ENCODE measurements at places on chromosomes 4 and X.

DNA sequence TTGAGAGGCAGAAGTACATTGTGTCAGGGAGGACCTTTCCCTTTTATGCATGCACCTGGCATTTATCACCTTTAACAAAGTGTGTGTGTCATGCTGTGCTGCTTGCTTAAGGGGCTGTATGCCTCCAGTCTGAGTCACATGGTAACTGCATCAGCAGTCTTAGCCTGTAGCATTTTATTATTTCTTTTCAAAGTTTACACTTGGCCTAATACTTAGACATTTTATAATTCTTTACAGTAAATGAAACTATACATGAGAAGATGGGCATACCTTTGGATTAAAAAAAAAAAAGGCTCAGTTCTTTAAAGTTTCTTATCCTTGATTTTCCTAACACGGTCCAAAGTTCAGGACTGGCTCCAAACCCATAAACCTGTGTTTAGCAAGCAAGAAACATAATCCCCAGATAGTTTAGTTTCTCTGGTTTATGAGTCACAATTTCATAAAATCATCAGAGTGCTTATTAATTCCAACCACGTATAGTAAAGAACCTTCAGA lies 14.6 kb downstream of the NPNT start:
- DNase-seq = no peak

DNA sequence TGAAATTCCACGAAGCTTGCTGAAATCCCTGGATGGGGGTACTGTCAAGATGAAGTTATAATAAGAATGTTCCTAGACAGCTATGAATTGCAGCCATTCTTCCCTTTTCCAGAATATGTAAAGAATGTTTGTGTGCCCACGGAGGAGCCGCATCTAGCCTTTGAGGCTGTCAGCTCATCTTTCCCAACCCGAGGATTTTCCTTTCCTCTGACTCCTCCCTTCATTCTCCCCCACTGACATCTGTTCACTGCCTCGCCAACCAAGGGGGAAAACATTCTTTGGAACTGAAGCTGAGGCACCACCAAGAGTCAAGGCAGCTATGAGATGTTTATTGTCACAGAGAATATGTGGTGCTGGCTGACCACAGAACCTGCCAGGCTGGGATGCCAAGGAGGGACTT lies 8.8 kb downstream of the NHSL2 start:
- DNase-seq = no peak

- DNase-seq = no peak
Observed at GRCh38 chr4:184747034-184747830, 13.3 kb upstream of the CENPU start.

GRCh38 chr4:72591547-72592454 lies 22.8 kb upstream of the ADAMTS3 start:
- no peak for DNase-seq

DNA sequence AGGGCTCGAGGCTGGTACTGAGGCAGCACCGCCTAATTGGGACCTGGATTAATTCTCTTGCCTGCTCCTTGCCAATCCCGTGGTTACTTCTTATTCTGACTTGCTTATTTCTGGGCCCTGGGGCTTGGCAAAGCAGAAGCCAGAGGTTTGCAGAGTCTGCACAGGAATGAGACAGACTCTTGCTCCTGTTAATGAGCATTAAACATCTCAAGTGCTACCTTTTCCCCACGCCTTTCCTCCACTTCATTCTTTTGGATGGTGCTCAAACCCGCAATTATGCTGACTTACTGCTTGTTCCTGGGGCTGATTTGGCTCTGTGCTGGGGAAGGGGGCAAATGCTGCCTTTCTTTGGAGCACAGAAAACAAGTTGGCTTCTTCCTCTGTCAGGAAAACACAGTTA lies 16.5 kb upstream of the STOX2 start:
- DNase-seq = no peak

DNA sequence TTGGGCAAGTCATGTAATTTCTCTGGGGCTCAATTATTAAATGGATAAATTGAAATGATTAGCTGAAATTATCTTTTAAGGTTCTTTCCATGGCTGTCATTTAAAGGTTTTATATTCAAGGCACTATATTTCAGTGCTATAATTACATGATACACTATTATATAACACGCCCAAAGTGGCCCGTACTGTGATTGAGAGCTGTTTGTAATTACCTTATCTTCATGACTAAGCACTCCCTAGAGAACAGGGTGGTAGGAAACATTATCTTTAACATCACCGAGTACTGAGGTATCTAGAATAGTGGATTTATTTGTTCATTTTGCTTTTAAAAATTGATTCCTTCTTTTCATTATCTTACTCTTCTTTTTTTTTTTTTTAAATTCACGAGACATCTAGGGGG lies 79.0 kb downstream of the DIAPH2 start:
- no peak for DNase-seq

DNA sequence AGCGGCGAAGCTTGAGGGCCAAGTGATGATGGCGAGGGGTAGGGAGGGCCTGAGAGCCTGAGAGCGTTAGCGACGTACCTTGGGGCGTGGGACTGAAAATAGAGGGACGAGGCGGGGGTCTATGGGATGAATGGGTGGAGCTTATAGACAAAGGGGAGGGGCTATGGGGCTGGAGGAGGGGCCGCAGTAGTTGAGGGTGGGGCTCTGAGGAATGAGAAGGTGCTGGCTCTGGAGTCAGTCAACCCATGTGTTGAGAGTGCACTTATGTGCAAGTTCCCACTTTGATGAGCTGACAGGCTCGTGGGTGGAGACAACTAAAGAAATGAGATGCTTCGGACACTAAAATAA lies 488 bp downstream of the TBC1D25 start:
- no peak for DNase-seq

- DNase-seq = no peak
Observed at GRCh38 chr4:154367659-154368058, 123.9 kb downstream of the DCHS2 start.

DNA sequence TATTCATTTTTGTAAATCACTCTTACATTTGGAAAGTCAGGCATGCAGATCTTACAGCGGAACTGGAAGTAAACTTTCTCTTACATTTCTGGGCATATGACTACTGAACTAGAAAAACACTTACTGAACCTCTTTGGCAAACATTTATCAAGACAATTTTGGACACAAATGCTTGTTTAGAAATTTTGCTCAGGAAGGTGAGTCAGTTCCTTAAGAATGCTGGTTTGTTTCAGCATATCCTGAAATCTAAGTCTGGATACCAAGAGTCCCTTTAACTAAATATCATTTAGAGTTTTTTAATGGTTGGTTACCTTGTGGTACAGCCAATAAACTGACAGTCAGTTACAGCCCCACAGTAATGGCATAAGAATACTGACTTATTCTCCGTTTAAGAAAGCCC lies 15.0 kb downstream of the SHISA3 start:
- no peak for DNase-seq

DNA sequence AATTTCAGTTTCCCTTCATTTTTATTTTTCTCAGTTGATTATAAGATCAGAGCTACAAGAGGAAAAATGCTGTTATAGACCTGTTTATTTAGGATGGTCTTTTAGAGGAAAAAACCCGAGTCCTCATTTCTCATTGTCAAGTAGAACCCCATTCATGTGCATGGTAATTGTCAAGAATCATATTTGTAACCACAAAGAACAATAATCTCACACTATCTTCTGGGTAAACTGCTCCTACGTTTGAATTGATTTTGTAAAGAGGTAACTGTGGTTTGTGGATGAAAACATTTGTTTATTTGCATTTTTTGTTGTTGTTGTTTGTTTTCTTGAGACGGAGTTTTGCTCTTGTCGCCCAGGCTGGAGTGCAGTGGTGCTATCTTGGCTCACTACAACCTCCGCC lies 23.8 kb downstream of the RAPGEF2 start:
- no peak for DNase-seq

- DNase-seq = no peak
Observed at GRCh38 chr4:136599890-136600289, 932.4 kb downstream of the PCDH18 start.

GRCh38 chr4:159273141-159273438 lies 170.2 kb downstream of the RAPGEF2 start:
- DNase-seq = peak; percentile 32

DNA sequence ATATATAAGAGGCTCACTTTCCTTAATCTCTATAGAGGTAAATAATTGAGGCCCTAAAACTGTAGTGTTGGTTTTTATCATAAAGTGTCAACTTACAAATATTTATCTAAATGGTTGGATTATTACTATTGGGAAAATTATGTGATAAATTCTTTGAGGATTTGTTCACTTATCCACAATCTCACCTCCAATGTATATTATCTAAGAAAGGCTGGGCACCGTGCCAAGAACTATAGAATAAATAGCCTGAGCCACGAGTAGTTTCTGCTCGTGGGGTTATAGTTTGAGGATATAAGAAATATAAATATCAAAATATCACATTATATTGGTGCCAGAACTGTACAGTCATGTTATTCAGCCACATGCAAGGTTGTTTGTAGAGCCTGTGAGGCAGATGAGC lies 177.9 kb downstream of the VEGFC start:
- DNase-seq = no peak

- DNase-seq = no peak
Observed at GRCh38 chr4:6271701-6272465, 2.2 kb downstream of the WFS1 start.

GRCh38 chrX:49282647-49283011 lies 13.0 kb downstream of the PPP1R3F start:
- DNase-seq = no peak

DNA sequence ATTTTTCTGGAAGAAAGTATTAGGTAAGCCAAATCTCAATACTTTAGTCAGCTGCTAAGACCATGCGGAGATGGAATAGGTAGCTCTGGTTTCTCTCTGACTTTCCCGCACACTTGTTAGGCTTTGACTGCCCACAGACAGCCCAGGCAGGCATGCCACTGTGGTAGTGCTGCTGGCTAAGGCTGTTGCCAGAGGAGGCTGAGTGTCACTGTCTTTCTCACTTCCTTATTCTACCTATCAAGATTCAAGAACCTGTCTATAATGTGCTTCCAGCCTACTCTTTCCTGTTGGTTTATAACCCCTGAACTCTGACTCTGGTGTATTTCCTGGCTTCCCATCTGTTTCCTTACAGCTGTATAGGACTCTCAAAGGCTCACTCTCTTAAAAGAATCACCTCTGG lies 81.8 kb upstream of the TRPC5 start:
- DNase-seq = no peak

DNA sequence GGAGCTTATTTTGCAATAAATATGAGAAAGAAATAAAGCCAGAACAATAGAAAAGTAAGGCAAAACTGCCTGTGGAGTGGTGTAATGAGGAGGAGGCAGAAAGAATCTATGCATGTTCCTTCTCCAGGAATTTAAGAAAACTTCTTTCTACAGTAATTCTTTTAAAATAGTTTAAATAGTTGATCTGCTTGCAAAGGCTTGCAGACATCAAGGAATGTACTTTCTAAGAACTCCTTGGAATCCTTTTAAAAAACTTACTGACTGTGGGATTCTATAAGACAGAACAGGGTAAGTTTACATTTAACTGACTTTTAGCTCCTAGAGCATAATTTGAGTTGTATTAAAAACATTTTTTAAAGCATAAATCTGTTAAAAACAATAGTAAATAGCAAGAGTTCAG lies 63.2 kb upstream of the ALB start:
- no peak for DNase-seq

- DNase-seq = no peak
Observed at GRCh38 chr4:48178931-48179330, 44.9 kb upstream of the TXK start.

All from skin of body (tissue), 3 donors.